ENCODE measurements at places on chromosomes 11 and 22. TPM values are rescaled to one million over a fixed set of nuclear protein-coding genes. Genes with fewer than 3 reads are reported as not detected.

The GPR83 gene
- total RNA-seq: not detected

The MUC5B gene
- total RNA-seq: not detected

The MYO18B gene
- total RNA-seq: not detected

The ESAM gene
- 0.71 TPM for total RNA-seq

The TRIM66 gene
- 10.2 TPM for total RNA-seq

The IRF7 gene
- 14.4 TPM for total RNA-seq

The PNPLA3 gene
- 3.0 TPM for total RNA-seq

The P2RY6 gene
- total RNA-seq: not detected

The OSBP2 gene
- 4.2 TPM for total RNA-seq

The INSC gene
- total RNA-seq: not detected

The CD3D gene
- not detected for total RNA-seq

DNA sequence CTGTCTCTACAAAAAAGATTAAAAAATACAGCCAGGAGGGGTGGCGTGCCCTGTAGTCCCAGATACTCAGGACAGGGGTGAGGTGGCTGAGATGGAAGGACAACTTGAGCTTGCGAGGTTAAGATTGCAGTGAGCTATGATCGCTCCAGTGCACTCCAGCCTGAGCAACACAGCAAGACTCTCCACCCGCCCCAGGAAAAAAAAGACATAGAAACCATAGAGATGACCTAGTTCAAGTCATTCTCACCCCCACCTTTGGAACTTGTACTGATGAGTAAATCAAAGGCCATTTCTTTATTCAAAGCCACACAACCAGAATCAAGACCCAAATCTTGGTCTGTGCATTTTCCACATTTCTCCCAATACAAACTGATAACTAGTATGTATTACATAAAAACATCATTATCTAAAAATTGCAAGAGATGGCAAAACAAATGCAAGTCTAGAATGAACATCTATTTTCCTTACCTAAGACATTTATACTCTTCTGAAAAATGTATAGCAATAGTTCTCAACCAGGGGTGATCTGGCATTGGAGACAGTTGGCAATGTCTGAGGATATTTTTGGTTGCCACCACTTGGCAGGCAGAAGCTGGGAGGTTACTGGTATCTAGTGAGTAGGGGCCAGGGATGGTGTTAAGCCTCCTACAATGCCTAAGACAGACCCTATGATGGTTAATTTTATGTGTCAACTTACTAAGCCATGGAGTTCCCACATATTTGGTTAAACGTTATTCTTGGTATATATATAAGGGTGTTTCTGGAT is 34.6 kb downstream of the LGR4 start:
- no peak for DNase-seq

DNA sequence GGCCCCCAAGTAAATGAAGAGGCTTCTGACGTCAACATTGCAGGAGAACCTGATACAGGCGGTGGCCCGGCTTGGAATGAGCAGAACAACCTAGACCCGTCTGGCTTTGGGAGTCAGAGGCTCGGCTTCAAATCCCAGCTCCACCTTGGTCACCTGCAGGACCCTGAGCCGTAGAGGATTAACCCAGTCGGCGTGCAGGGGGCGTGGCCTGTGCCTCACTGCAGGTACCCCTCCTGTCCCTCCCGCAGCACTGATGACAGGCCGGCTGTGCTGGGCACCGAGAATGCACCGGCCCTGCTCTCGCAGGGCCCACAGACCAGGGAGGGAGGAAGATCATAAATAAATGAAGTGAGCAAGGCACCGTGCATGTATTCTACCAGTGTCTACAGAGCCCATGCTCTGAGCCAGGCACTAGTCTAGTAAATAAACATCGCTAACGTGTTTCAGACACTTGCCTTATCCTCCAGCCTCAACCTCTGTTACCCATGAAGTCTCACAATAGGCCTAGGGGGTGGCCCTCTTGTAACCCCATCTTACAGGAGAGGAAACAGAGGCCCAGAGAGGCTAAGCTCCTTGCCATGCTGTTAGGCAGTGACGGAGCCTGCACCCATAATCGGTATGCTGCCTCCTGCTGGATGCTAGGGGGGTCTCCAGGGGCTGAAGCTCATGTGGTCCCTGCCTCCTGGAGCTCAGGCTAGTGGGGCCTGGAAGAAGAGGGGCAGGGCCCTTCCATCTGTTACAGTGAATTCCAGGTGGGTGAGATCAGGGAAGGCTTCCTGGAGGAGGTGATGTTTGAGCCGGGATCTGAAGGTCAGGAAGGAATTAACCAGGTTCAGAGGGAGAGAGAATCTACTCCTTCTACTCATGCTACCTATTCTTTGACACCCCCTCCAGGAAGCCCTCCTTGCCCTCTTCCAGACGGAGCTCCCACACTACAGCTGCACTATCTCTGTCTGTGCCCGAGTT is 53.4 kb downstream of the RTL6 start:
- DNase-seq: no peak

DNA sequence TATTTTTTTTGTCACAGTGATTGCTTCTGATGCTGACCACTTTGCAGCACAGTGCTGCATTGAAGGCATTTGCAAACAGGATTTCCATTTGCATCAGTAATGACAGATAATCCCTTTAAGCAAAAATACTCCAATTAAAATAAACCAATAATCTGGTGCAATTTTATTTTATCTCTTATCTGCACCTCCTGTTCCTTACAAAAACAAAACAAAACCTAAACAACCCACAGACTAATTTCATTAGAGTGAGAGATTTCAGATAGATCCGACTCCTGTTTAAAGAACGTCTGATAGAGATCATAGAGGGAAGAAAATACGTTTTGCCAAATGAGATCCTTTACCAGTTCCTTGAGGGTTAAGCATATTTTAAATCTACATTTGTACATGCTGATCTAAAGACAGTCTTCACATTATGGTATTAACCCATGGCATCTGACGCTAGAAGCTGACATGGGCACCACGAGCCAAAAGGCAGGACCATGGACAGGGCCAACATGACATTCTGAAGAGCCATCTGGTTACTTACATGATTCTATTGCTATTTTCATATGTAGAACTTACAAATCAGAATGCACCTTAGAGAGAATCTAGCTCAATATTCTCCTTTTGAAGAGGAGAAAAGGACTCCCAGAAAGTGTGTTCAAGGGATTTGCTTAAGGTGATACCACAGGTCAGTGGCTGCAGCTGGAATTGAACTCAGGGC is 286.2 kb upstream of the NARS2 start:
- DNase-seq: no peak

DNA sequence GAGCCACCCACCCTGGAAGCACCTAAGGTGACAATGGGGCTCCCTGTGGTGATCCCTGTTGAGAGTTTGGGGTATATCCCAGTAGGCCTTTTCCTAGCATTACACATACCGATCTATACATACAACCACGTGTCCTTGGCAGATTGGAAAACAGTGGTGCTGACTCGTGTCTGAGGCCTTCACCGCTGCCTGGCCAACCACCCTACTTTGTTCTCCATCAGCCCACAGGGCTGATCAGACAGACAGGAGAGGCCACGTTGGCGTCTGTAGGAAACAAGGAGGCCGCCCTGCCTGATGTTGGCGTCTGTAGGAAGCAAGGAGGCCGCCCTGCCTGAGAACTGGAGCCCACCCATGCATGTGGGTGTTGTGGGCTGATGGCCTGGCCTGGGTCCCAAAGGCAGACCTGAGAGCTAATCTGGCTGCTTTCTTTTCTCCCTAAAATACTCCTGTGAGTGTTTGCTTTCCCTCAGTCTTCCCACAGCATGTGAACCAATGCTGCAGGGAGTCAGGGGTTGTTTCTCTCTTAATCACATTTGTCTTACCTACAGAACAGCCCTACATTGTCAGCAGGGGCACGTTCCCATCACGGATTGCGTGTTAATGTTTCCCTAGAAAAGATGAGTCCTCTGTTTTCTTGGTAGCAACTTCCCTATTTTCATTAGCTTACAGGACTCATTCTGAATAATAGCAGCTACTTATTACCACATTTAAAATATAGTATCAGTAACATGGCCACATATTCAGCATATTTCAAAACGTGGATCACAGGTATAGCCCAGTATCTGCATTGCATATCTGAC is 57.2 kb downstream of the SBF1 start:
- no peak for DNase-seq

- no peak for DNase-seq
These were observed 38.6 kb upstream of the BMAL1 start for GRCh38 chr11:13238879-13239514.

GRCh38 chr11:108203075-108203474 is 19.4 kb downstream of the NPAT start:
- no peak for DNase-seq

- no peak for DNase-seq
These were observed 166.1 kb downstream of the ADAMTS15 start for GRCh38 chr11:130614591-130614990.

DNA sequence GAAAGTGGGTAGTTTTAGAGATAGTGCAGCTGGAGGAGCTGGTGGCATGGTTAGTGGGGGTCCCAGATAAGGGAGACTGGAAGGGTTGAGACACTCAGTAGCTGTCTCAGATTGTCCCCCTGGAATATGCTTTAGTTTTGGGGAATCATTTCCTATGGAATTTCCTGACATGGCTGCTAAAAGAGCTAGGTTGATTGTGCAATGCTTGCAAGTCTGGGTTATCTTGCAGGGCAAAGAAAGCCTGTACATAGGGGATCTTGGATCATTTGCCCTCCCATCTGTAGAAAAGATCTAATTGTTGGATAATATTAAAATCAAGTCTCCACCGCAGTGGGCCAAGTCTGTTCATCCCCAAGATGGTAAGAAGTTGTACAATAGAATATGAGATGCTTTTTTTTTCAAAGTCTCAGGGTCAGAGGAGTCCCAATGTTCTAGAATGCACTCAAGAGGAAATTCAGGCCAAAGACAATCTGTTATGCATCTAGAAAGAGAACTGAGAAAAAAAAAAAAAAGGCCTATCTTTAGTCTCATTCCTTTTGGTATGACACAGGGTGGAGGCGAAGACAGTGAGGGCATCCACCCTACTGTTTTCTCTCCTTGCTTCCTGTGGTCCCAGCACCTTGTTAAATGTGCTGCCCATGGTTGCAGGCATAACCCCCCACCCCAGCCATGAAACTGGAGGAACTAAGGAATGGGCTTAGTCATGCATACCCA is 20.2 kb downstream of the MS4A6E start:
- DNase-seq: no peak

- no peak for DNase-seq
These were observed 57.2 kb downstream of the GRIK4 start for GRCh38 chr11:120568572-120569307.

GRCh38 chr11:82757660-82758357 is 24.1 kb upstream of the FAM181B start:
- DNase-seq: no peak

- no peak for DNase-seq
These were observed 65.1 kb upstream of the PPARA start for GRCh38 chr22:46084943-46085827.

DNA sequence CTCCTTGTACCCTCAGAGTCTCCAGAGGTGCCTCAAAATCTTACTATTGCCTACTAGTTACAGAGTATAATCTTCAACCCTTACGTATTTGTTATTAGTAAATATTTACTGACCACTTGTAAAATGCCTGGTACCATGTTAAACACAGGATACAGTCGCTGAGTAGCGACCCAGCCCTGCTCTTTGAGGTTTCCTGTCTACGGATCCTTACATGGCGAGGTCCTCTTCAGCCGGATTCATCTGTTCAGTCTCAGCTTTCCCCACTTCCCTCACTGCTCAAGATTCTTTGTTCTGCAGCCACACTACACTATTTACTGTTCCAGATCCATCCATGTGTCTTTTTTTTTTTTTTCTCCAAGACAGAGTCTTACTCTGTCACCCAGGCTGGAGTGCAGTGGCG is 13.2 kb upstream of the TTC36 start:
- DNase-seq: no peak

All from osteocyte (in vitro differentiated cells).